ENCODE measurements at places on chromosomes 11 and 22.

DNA sequence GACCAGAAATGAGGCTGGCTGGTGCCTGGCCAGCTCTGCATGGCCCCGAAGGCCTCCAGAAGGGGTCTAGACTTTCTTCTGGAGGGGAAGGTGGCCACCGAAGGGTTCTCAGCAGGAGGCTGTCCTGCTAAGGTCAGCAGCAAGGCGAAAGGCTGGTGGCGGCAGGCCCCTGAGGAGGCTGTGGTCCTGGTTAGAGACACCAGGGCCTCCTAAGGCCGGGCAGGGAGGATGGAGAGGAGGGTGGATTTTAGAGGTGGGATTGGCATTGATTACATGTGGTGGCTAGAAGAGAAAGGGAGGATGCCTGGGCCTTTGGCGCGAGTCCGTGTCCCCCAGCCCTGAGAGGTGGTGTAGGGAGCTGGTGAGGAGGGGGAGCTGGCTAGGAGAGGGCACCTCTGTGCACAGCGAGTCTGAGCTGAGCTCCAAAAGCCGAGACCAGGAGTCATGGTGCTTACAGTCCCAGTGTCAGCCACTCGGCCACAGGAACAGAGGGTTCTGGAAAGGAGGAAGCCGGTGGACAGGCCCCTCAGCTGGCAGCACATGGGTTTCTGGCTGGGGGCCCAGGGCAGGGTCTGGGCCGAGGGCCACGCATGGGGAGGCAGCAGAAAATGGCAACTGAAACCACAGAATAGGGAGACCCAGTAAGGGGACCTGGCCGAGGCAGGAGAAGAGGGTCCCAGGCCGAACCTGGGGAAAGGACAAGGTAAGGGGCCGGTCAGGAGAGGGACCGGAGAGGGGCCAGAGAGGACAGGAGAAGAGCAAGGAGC, 2.5 kb downstream of the FERMT3 start:
- DNase-seq: no peak

GRCh38 chr22:42745118-42745517, 24.4 kb upstream of the A4GALT start:
- no peak for DNase-seq

- no peak for DNase-seq
These were observed 3.2 kb downstream of the ST14 start for GRCh38 chr11:130162733-130163132.

DNA sequence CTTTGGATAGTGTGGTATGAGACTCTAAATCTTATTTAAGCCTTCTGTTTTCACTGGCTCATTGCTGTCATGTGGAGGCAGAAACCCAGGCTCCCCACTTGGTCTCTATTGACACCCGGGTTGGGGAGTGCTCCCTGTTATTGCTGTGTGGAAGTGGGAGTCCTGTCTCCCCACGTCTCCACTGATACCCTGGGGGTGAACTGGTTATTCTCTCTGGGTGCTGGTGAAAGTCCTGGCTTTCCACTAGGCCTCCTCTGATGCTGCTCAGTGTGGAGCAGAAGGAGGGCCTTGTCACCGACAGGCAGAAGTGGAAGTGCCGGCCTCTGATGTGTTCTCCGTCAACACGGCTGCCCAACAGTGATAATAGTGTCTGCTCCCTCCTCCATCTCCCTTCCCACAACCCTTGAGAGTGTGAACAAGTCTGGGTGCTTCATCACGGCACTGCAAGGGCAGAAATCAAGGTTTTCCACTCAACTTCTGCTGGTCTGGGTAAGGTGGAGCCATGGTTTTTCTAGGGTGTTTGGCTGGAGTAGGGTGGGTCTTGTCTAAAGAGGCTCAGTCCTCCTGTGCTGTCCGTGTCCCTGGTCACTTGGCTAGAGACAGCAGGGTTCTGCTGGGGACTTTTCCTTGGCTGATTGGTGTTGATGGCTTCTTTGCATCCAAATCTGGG, 240.7 kb upstream of the B3GAT1 start:
- no peak for DNase-seq

- no peak for DNase-seq
These were observed 712.0 kb downstream of the TBC1D22A start for GRCh38 chr22:47474464-47474863.

- DNase-seq: no peak
These were observed 820.5 kb downstream of the BRD1 start for GRCh38 chr22:49007013-49007653.

DNA sequence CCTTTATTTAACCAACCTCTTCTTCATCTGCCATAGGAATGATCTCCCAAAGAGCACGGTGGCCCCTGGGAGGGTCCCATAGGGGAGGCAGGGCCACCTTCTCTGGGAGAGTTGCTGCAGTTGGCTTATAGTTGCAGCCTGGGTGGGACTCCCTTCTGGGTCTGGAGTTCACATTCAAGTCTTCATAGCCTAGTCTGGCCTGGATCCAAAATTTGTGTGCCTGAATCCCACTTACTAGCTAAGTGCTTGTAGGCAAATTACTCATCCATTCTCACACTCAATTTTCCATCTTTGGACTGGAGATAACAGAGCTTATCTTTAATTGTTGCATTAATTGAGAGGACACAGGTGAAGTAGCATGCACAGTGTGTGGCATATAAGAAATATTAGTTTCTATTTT, 163.6 kb downstream of the GRIK4 start:
- peak; percentile 6 for DNase-seq

- DNase-seq: no peak
These were observed 76.0 kb downstream of the EHF start for GRCh38 chr11:34696862-34697261.

DNA sequence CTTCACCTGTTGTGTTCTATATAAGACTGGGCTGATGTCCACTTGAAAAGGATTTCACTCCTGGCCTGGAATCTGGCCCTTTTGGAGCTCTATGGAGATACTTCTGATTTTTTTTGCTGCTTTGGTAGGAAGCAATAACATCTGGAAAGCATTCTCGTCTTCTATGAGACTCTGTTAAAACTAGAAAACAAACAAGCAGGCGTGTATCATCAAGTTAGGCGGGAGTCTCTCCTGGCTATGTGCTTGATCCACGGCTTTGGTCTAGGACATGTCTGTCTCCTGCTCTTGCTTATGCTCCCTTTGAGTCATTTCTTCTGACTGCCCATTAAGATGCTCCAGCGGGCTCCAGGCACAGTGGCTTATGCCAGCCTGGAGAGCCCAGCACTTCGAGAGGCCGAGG, 121.4 kb upstream of the TTC12 start:
- no peak for DNase-seq

DNA sequence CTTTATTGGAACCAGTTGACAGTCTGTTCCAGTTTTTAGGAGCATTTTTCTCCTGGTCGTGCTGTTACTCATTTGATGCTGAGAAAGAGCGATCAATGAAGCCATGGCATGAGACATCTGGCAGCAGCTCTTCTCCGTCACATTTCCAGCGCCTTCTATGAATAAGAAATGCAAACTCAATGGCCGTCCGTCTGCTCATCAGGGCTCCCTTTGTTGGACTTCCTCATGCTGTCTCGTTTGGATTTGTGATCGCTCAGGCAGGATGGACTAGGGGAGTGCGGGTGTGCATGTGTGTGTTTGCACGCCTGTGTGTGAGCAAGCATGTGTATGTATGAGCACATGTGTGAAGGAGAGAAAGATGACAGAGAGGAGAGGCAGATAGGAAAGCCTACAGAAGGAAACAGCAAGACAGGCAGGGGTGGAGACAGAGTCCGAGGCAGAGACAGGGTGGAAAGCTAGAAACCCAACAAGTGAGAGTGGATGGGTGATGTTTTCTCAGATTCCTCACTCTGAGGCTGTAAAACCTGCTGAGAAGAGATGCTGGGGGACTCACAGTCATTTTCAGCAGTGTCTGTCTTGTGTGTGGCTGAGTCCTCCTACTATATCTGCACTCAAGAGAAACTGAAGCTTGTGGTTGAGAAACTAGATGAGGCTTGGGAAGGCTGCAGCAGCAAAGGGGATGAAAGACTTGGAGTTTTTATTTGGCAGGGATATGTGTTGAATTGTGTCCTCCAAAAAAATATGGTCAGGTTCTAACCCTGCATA, 56.0 kb upstream of the CLMP start:
- no peak for DNase-seq

DNA sequence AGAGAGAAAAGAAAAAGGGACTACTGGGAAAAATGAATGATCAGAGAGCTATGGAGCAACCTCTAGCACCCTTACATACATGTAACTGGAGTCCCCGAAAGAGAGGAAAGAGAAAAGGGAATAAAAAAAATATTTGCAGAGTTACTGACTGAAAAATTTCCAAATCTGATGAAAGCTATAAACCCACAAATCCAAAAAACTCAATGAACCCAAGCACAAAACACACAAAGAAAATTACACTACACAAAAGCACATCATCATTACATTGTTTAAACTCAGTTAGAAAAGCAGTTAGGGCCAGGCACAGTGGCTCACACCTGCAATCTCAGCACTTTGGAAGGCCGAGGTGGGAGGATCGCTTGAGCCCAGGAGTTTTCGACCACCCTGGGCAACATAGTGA, 6.7 kb downstream of the VPS37C start:
- DNase-seq: no peak

GRCh38 chr11:82738091-82738490, 4.4 kb upstream of the FAM181B start:
- DNase-seq: no peak

DNA sequence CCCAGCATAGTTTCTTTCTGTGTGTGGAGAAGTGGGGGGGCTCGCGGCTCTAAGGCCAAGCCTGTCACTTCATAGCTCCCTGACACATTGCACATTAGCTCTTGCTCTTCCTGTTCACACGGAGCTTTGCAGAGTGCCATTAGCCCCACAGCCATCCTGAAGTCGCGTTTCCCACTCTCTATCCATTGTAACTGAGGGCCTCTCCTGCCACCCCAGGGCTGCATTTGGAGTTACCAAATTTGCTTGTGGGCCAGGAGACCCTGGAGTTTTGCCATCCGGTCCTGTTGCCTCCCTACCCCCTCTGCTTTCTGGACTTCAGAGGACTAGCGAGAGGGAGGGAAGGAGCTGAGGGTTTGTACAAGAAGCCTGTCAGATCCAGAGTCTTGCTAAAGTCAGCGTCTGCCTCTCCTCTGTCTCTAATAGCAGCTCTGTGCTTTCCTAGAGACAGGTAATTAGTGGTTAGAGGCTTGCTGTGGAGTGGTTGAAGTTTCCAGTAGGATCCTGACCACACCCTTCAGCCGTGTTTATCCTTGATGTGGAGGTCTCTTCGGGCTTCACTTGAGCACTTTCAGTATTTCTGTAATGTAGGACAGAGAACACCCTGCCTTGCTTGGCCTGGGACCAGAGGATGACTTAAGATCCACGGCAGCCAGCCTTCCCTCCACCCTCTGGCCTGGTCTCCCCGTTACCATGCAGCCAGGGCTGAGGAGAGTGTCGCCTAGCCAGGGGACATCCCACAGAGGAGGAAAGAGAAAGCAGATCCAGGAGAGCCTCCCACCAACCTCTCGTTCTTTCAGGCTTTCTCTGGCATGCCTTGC, 14.1 kb downstream of the DCPS start:
- DNase-seq: peak; percentile 70

- DNase-seq: no peak
These were observed 4.5 kb downstream of the POLDIP3 start for GRCh38 chr22:42610186-42610585.

GRCh38 chr11:41816396-41816795, 356.9 kb upstream of the LRRC4C start:
- DNase-seq: no peak

DNA sequence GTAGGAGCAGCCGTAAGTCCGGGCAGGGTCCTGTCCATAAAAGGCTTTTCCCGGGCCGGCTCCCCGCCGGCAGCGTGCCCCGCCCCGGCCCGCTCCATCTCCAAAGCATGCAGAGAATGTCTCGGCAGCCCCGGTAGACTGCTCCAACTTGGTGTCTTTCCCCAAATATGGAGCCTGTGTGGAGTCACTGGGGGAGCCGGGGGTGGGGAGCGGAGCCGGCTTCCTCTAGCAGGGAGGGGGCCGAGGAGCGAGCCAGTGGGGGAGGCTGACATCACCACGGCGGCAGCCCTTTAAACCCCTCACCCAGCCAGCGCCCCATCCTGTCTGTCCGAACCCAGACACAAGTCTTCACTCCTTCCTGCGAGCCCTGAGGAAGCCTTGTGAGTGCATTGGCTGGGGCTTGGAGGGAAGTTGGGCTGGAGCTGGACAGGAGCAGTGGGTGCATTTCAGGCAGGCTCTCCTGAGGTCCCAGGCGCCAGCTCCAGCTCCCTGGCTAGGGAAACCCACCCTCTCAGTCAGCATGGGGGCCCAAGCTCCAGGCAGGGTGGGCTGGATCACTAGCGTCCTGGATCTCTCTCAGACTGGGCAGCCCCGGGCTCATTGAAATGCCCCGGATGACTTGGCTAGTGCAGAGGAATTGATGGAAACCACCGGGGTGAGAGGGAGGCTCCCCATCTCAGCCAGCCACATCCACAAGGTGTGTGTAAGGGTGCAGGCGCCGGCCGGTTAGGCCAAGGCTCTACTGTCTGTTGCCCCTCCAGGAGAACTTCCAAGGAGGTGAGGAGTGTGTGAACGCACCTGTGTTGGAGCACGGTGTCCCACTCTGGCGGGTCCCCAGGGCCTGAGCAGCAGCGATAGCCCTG, at the start of gene TAGLN:
Gene TAGLN (plus strand): TSS at position 318 of the 863 bp plus-strand sequence. CDS start 3,644 bp downstream, outside the sequence.
- peak; percentile 54 for DNase-seq

DNA sequence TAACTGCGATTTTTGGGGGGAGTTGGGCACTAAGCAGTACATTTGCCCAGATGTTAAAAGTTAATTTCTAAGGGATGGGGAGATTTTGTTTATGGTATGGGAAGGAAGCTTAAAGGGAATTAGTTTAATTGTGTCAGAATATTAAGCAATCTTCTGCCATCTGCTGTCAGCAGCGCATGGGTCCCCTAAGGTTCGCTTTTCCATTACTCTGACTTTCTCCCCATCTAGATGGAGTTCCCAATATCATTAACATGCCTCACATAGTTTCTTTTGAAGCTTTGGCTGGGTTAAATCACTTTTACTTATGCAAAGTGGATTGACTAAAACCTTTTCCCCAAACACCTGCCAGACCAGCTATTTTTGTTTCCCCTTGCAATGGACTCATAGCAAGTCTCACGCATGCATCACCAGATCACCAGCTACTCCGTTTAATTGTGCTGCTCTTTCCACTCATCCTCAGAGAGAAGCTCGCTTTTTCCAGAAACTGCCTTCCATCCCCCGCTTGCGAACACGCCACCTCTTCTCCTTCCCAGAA, 172.7 kb downstream of the FAT3 start:
- no peak for DNase-seq
